Left ventricle myocardium superior (tissue), 1 donor: ENCODE measurements at places on chromosomes 13 and 19. TPM values are rescaled to one million over a fixed set of nuclear protein-coding genes. Genes with fewer than 3 reads are reported as not detected.

- peak; percentile 46 for DNase-seq
Measured at GRCh38 chr19:30695171-30695875, 323.1 kb downstream of the ZNF536 start.

GRCh38 chr13:30020726-30021312 is 170.4 kb upstream of the UBL3 start:
- DNase-seq: no peak

- DNase-seq: no peak
Measured at GRCh38 chr13:76637641-76638141, 248.5 kb downstream of the KCTD12 start.

FFAR1 gene
- not detected for total RNA-seq

GRCh38 chr13:23709536-23709935 is 139.3 kb downstream of the TNFRSF19 start:
- DNase-seq: no peak

DNA sequence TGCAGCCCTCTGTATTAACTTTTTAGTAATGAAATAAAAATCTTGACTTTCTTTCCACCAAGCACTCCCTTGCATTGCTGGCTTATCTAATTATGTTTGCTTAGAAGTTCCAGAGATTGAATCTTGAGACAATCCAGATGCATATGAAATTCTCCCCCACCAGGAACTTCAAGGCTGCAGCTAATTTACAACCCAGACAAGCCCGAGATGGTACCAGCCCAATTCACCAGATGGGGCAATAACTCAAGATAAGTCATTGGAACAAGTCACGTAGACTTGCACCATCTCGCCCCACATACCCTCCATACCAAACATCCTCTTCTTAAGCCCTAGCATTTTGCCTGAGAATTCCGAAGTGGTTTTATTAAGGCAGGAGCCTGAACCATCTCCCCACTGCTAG is 29.0 kb downstream of the UTP14C start:
- DNase-seq: no peak

DNM2 gene
- total RNA-seq: 201 TPM

- no peak for DNase-seq
Measured at GRCh38 chr13:78576261-78576660, 27.1 kb downstream of the POU4F1 start.

- no peak for DNase-seq
Measured at GRCh38 chr13:50671497-50671850, 172.0 kb downstream of the DLEU7 start.

FGF14 gene
- total RNA-seq: 3.3 TPM

GRCh38 chr13:111893607-111894443 is 173.1 kb upstream of the SOX1 start:
- DNase-seq: no peak

GRCh38 chr13:93951108-93951507 is 528.4 kb downstream of the DCT start:
- DNase-seq: no peak

GRCh38 chr19:33248104-33248503 is 22.5 kb upstream of the SLC7A10 start:
- peak; percentile 19 for DNase-seq

DNA sequence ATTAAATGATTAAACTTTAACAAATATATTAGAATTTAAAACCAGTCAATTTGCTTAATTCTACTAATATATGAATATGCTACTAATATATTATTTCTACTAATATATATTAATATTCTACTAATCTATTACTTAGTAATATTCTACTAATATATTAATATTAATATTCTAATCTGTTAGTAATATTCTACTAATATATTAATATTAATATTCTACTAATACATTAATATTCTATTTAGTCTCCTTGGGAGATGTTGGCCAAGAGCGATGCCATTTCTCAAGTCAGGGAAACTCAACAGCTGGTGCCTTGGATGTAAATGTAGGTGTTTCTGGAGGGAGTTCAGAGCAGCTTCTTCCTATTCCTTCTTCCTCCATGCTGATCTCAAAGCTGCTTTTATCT is 259.2 kb upstream of the TMTC4 start:
- no peak for DNase-seq

DCLK1 gene
- total RNA-seq: 9.9 TPM

KLK15 gene
- not detected for total RNA-seq

- no peak for DNase-seq
Measured at GRCh38 chr19:34366738-34367623, 2.0 kb downstream of the GPI start.

- DNase-seq: peak; percentile 83
Measured at GRCh38 chr19:40464059-40465024, 1.2 kb downstream of the BLVRB start.

DNA sequence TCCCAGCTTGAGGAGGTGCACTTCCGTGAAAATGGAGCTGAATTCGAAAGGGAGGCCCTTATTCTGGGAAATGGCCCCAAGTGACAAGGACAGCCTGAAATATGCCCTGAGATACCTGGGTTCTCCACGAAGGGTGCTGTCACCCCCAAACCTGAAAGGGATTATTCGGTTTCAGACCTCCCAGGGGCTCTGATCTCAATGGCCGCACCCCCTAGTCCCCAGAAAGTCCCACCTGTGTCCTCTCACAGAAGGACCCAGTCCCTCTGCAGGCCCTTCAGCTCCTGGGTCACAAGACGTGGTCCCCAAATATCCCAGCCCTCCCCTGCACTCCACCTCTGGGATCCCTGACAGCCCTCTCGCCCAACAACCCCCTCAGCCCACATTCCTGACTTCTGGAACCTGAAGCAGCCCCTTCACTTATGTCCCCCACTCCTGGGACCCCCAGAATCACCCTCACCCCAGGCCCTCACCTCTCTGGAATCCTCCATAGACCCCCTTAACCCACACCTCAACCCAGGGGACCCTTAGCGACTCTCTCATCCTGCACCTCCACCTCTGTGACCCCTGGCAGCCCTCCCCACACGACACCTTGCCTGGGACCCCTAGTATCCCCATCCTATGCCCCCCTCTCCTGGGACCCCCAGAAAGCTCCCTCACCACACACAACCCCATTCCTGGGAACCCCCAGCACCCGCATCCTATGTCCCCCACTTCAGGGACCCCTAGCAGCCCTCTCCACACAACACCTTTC is 606 bp downstream of the SYNGR4 start:
- no peak for DNase-seq

GRCh38 chr19:632579-633067 is 714 bp downstream of the POLRMT start:
- no peak for DNase-seq

DNA sequence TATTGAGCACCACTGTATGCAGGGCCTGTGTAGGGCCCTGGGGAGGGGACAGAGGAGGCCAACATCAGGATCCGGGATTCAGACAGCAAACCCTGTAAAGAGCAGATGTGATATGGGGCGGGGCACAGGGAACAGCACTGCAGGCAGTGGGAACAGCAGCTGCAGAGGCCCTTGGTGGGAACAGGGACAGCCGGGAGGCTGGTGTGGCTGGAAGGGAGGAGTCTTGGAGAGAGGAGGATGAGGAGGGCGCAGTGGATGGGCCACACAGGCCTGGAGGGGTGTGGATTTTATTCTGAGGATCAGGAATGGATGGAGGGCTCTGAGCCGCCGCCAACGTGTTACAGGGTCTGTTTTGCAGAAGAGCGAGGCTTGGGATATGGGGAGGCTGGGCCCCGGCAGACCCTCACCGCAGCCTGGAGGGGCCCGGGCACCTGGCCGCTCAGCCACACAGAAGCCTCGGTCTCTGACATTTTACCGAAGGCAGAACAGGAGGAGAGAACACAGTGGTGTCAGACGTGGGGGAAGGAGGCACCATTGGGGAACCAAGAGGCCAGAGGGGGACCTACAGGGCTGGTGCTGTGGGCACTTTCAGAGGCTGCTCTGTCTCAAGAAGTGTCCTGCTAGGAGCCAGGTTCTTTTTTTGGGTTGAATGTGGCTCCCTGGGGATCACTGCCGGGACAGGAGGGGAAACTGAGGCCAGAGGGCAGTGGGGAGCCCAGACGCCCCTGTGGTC is 6.9 kb downstream of the EFNA2 start:
- no peak for DNase-seq

SPACA4 gene
- total RNA-seq: not detected

- DNase-seq: no peak
Measured at GRCh38 chr13:30880151-30880855, 25.8 kb upstream of the MEDAG start.

GRCh38 chr13:25249001-25249543 is 38.2 kb downstream of the MTMR6 start:
- no peak for DNase-seq

LILRA1 gene
- total RNA-seq: 0.50 TPM

DNA sequence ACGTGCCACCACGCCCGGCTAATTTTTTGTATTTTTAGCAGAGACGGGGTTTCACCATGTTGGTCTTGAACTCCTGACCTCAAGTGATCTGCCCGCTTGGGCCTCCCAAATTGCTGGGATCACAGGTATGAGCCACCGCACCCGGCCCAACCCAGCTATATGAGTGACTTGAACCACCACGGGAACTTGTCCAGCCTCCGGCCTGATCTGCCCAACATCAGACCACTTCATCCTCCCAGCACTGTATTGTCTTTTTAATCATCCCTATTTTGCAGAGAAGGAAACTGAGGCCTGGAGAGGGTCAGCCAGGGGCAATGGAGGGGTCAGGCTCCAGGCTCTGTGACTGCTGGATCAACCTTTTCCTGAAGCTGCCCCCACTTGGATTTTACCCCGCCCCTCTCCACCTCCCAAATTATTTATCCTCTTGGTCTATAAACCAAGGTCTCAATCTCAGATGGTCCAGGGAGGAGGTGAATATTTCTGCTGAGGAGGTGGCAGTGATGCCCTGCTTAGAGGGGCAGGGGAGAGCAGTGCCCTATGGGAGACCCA is 893 bp upstream of the PLIN3 start:
- DNase-seq: no peak

C5AR1 gene
- 5.3 TPM for total RNA-seq

ATP8A2 gene
- total RNA-seq: 0.15 TPM

DNA sequence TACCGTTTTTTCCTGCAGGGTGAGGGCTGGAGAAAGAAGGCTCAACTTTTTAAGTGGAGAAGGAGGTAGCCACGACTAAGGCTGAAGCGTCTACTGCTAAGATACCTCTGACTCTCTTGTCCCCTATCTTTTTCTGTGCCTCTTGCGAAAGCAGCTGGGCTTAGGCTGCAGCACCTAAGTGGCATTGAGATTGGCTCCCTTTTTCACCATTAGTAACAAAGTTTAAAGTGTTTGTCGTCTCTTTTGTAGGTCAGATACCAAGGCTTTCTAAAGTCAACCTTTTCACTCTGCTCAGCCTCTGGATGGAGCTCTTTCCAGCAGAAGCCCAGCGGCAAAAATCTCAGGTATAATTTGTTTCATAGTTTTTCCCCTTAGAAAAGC is 887 bp downstream of the CDADC1 start:
- no peak for DNase-seq

PAN3 gene
- 9.7 TPM for total RNA-seq

DNA sequence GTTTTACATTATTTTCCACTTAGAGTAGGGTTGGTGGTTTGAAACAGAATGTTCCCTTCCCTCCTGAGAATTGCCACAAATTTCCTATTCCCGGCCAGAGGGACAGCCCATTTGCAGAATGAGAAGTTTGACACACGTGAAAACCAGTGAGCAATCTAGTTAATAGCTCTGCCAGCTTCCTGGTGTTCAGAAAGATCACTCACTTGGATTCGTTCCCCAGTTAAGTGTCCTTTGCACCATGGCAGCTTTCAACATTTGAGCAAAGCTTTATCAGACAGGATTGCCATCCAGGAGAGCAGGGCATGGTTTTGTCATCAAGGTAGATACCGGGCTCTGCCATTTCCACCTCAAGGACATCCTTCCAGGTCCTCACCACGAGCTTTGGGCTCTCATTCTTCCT is 28.2 kb downstream of the RASL11A start:
- no peak for DNase-seq

S1PR5 gene
- not detected for total RNA-seq

- DNase-seq: no peak
Measured at GRCh38 chr19:41441321-41441945, 1.5 kb upstream of the ERICH4 start.

SH2D3A gene
- total RNA-seq: 0.15 TPM

C19orf38 gene
- total RNA-seq: 0.62 TPM

- DNase-seq: no peak
Measured at GRCh38 chr13:79404985-79405384, 1.1 kb downstream of the RBM26 start.

- no peak for DNase-seq
Measured at GRCh38 chr19:40809358-40810086, 10.5 kb downstream of the EGLN2 start.

DNA sequence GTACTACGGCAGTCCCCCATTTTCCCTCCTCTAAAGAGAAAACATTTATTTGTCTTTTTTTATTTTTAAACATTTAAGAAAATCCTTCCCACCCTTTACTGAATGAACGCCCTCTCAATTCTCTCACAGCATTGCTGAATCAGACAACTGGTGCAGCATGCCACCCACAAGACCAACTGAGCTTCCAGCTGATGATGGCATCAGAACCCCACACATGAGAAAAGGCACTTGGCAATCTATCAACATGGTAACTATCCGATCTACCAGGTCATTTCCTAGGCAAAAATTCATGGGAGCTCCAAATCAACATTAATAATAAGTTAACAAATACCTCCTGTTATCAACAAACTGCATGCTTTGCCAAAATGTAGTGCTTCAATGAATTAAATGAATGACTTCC is 43.1 kb downstream of the LHFPL6 start:
- no peak for DNase-seq

- DNase-seq: peak; percentile 59
Measured at GRCh38 chr19:48152551-48152950, 17.6 kb downstream of the LIG1 start.

GRCh38 chr13:30974350-30974749 is 41.9 kb downstream of the TEX26 start:
- no peak for DNase-seq

ADGRE3 gene
- not detected for total RNA-seq

DNA sequence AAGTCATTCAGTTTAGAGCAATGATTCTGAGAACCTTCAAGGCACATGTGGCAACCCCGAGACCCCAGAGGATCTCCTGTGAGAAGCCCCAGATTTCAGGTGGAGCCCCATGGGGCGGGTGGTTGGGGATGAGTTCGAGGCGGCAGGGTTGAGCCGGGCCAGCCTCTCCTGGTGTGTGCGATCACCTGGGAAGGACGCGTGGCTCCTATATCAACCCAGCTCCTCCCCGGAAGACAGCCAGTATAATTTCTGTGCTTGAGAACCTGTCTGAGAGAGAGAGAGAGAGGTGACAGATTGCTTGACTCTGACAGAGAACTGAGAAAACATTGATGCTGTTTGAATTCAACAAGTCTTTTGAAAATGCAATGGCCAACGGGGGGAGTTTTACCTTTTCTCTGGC is 89.0 kb downstream of the TEX29 start:
- no peak for DNase-seq
